Lower leg skin (tissue), 4 donors: ENCODE measurements at places on chromosomes 13 and 19. TPM values are rescaled to one million over a fixed set of nuclear protein-coding genes. Genes with fewer than 3 reads are reported as not detected.

- DNase-seq = no peak
Measured at GRCh38 chr13:46667687-46668281, 114.8 kb downstream of the LRCH1 start.

GRCh38 chr13:35481777-35482176 lies 5.3 kb upstream of the MAB21L1 start:
- DNase-seq = no peak

Gene SPPL2B
- total RNA-seq = 84.7 TPM

Gene CYP4F2
- 0.91 TPM for total RNA-seq

Gene LGI4
- total RNA-seq = 19.4 TPM
